Camera-type eye (tissue), 1 donor: ENCODE measurements at places on chromosomes 13 and 19. TPM values are rescaled to one million over a fixed set of nuclear protein-coding genes. Genes with fewer than 3 reads are reported as not detected.

The SOX1 gene
- 1.4 TPM for total RNA-seq

The ZNF878 gene
- total RNA-seq, result 0.27 TPM

The DACH1 gene
- total RNA-seq, result 102 TPM

The LILRA2 gene
- not detected for total RNA-seq

The IRF3 gene
- total RNA-seq, result 51.1 TPM

The ATXN8OS gene
- total RNA-seq, result not detected
